Right renal cortex interstitium (tissue), 3 donors: ENCODE measurements at places on chromosomes 5 and 9.

- DNase-seq = no peak
These were observed 7.1 kb downstream of the RXRA start for GRCh38 chr9:134333234-134333873.

DNA sequence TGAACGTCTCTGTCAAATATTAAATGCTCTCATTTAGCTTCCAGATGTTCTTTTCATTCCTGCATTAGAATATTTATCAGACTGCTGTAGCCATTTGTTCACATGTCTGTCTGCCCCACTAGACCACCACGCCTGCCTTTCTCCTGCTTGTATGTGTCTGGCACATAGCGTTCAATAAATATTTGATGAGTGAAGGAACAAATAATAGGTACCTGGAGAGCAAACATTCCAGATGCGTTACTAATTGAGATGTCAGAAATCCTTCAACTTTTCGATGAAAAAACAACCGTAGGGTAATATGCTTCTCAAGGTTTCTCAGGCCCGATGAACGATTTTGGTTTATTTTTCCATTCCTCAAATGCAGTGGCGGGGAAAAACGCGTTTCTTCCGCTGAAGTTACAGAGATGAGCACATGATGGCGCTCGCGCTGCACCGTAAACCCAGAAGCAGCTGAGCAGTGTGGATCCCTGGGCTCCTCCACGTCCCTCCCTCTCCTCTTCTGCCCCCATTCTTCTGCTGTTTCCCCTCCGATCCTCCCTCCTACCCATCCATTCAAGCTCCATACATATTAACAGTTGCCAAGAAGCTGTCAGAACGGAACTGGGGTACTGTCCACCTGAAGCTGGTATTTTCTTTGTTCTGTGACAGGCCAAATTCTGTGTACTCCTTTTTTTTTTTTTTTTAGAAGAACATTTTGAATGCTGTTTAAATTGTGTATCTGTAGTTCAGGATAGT lies 245.4 kb downstream of the MPDZ start:
- peak; percentile 55 for DNase-seq

DNA sequence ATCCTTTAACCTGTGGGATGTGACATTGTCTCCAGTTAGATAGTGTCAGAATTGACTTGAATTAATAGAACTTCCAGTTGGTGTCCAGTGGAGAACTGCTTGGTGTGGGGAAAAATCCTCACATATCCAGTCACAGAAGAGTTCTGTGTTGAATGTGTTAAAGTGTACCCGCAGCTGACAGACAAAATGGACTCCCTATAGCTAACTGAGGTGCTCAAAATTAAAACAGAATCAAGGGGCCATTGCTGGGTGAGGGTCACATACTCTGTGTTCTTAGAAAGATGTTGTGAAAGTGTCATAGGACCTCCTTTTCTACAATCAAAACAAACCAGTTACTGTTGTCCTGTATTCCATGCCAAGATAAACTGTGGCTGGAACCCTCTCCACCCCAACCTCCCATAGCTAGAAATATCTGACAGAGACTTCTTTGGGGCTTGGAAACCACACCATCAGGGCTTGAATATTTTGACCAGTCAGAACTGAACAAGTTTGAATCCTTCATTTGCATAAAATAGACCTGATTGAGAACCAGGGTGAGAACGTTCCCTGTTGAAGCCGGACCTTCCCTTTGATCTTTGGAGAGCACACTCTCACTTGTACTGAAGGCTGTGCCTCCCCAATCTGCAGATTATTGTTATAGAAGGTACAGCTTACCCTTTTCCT lies 164.0 kb upstream of the ZNF608 start:
- no peak for DNase-seq

- DNase-seq = no peak
These were observed 65.4 kb upstream of the SLC1A1 start for GRCh38 chr9:4424891-4425290.

DNA sequence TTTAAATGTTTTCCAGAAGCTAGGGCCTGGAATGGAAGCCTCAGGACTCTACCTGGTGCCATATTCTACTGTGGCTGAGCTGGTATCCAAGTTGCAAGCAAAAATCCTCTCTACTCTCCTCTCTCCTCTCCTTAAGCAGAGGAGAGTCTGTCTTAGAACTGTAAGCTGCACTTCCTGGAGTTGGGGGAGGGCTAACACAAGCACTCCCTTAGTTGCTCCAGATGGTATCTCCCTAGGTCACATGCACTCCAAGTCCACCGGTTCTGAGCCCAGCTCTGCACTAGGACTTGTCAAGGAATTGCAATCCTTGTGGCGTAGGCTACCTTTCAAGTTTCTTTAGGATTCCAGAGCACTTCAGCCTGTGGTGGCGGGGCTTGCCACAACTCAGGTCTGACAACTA lies 513.9 kb upstream of the RGMB start:
- DNase-seq = no peak

DNA sequence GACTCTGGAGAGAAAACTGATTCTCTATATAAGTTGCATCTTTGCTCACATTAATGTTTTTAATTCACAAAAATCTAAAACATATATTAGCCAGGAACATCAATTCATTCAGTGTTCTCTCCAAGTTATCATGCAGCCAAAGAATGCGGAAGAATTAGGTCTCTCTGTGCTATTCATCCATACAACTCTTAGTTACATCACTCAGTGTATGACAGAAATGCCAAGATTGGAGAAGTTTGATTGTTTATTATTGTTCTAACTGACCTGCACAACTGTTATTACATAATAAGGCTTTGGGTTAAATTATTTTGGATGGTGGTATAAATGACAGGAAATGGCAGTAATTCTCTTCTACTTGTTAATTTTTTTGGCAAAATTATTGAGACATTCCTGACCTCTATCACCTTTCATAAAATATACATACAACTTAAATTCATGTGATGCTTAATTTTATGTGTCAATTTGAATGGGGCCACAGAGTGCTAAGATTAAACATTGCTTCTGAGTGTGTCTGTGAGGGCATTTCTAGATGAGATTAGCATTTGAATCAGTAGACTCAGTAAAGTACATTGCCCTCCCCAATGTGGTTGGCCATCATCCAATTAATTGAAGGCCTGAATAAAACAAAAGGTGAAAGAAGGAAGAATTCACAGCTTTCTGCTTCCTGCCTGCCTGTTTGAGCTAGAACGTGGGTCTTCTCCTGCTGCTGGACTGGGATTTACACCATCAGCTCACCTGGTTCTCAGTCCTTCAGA lies 70.2 kb downstream of the NR2F1-AS1 start:
- no peak for DNase-seq

- DNase-seq = no peak
These were observed 174.9 kb downstream of the ROR2 start for GRCh38 chr9:91775011-91775707.

- no peak for DNase-seq
These were observed 586.4 kb downstream of the ACTL7B start for GRCh38 chr9:108269371-108269770.

- DNase-seq = no peak
These were observed 81.3 kb downstream of the ANKRD33B start for GRCh38 chr5:10645146-10645545.

DNA sequence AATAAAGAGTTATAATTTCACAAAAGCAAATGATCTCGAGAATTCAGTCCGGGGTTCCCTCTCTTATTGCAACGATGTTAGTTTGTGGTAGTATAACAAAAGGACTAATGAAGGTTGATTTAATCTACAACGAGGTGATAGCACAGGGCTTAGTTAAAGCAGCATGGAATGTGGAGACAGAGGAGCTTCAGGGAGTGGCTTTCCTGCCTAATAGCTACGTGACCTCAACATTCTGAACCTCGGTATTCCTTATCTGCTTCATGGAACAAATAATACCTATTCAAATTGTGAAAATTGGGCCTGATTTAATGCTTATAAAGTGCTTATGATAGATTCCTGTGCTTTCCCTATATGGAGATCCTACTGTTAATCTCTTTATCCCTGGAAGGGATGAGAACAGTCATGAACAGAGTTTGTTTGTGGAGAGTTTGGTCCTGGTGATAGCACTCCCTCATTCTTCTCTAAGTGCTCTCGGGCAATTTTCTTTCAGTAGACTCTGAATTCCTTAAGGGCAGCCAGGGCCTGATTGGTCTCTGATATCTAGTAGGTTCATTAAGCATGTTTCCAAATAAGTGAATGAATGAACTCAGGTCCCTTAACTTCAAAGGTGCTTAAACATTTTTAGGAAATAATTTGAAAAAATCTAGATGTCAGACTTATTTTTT lies 104.1 kb upstream of the TUT7 start:
- no peak for DNase-seq

- DNase-seq = no peak
These were observed at the start of gene TICAM2 for GRCh38 chr5:115601701-115602590. TSS of gene TICAM2 (minus strand) at chr5:115602479. CDS start at chr5:115581256, 21,223 bp downstream.

DNA sequence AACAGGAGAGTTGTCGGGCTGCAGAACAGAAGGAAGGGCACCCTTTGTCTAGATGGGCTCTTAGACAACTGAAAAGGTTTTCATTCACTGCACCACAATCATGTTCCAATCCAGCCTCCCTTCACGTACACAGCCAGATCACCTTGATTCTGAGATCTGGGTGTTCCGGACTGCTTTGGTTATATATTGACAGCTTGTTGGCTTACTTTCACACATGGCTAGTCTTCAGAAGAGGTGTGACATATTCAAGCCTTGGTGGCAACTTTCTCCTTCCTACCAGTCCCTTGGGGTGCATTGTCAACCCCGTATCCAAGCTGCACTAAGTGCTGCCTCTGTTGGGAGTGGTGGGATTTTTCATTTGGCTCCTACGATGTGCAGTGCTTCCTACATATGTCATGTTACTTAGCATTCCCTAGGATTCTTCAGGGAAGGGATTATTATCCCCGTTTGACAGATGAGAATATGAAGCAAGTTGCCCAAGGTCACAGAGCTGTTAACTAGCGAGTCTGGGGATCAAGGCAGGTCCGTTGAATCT lies 100.6 kb downstream of the LIFR start:
- no peak for DNase-seq

DNA sequence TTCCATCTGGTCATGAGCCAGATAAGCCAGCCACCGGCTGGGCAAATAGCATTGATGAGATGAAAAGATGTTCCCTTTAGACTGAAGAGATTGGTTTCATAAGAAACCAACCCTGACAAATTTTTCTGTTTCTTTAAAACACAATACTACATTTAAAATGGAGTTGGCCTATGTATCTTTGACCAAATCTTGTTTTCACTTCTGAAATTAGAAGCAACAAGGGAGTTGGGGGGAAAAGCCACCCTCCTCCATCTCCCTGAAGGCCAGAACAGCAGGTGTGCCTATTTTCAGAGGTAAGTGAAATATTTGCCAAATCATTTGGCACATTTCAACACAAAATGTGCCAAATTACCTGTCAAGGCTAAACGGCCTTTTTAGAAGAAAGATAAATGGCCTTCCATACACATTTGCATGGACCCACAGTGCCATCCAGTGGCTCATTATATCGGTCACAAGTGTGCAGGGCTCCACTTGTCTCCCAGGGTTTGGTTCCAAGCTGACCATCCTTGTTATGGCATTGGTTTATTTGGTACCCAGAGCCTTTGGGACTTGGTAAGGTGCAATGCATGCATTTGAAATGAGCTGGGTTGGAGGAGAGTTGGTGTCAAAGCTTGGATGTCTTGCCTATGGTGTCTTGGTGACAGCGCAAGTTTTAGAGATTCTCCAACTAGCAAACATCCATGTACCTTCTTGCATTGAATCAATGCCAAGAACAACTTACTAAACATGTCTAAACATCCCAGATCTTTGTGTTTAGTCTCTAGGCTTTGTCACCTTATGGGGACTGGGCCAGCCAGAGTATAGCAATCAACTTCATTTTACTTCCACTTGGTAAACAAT lies 372.0 kb upstream of the KIF2A start:
- DNase-seq = peak; percentile 37

DNA sequence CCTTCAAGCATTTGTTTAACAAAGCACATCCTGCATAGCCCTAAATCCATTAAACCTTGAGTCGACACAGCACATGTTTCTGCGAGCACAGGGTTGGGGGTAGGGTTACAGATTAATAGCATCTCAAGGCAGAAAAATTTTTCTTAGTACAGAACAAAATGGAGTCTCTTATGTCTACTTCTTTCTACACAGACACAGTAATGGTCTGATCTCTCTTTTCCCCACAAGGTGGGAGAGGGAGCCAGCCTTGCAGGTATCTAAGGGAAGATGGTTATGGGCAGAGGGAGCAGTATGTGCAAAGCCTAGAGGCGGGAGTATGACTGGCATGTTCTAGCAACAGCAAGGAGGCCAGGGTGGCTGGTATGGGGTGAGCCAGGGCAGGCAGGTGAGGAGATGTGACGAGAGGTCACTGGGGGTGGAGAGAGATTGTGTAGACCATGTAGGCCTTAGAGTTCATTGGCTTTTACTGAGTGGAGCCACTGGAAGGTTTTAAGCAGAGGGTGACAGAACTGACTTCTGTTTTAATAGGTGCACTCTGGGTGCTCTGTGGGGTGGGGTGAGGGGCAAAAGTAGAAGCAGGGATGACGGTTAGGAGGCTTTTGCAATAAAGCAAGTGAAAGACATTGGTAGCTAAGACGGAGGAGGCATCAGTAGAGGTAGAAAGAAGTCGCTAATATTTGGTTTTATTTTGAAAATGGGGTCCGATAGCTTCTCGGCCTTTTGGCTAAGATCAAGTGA lies 5.1 kb upstream of the RPS14 start:
- DNase-seq = no peak

- DNase-seq = no peak
These were observed 5.4 kb downstream of the EGFL7 start for GRCh38 chr9:136667940-136668760.

- no peak for DNase-seq
These were observed 5.8 kb upstream of the ST6GALNAC6 start for GRCh38 chr9:127905004-127905728.

DNA sequence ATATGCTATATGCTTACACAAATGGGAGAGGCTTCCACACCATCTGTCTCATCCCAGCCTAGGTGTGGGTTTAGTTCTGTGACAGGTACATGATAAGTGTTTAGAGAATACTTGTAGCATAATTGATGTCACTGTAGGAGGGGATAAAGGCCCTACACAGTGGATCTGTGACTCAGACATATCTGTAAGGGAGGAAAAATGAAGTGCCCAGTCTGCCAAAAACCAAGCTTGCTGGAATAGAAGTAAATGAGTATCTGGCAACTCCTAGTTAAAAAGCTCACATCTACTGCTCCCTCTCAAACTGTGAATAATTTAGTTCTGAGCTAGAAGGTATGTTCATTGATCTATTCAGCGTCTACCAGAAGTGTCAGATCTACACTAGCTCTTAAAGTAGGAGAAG lies 38.9 kb upstream of the FAM174A start:
- DNase-seq = no peak

- no peak for DNase-seq
These were observed 31.0 kb upstream of the DENND1A start for GRCh38 chr9:123960965-123961364.

DNA sequence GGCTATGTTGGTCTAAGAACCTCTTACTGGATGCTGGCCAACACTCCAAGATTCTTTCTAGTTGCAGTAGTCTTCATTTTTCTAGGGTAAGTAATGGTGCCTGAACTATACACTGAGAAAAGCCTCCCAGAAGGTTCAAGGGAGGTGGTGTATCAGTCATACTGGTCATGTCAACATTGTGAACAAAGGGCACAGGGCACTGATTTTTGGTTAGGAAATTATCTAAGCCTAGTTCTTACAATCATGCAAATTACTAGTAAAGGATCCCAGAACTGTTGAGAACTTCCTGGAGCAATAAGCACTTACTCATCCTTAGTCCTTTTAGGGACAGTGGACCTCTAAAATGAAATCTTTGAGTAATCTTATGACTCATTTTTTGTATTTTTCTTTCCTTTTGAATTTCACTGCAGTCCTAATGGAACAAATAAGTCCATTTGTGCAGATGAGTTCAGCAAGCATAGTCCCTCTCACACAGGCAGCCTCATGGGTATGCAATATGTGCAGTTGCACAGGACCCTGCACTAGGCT lies 21.1 kb upstream of the CDC42SE2 start:
- no peak for DNase-seq

- DNase-seq = no peak
These were observed 14.8 kb downstream of the IL9 start for GRCh38 chr5:135880801-135881200.

GRCh38 chr9:8261737-8262136 lies 462.2 kb upstream of the DMAC1 start:
- DNase-seq = no peak
